ENCODE measurements at places on chromosomes 3 and 15.

- no peak for DNase-seq
Measured at GRCh38 chr3:171283183-171283847, 176.9 kb downstream of the TNIK start.

- DNase-seq = no peak
Measured at GRCh38 chr3:26068890-26069289, 279.0 kb downstream of the OXSM start.

GRCh38 chr3:131277836-131278497 lies 103.6 kb upstream of the NUDT16 start:
- no peak for DNase-seq

- DNase-seq = no peak
Measured at GRCh38 chr3:136343446-136343845, 93.3 kb downstream of the PCCB start.

DNA sequence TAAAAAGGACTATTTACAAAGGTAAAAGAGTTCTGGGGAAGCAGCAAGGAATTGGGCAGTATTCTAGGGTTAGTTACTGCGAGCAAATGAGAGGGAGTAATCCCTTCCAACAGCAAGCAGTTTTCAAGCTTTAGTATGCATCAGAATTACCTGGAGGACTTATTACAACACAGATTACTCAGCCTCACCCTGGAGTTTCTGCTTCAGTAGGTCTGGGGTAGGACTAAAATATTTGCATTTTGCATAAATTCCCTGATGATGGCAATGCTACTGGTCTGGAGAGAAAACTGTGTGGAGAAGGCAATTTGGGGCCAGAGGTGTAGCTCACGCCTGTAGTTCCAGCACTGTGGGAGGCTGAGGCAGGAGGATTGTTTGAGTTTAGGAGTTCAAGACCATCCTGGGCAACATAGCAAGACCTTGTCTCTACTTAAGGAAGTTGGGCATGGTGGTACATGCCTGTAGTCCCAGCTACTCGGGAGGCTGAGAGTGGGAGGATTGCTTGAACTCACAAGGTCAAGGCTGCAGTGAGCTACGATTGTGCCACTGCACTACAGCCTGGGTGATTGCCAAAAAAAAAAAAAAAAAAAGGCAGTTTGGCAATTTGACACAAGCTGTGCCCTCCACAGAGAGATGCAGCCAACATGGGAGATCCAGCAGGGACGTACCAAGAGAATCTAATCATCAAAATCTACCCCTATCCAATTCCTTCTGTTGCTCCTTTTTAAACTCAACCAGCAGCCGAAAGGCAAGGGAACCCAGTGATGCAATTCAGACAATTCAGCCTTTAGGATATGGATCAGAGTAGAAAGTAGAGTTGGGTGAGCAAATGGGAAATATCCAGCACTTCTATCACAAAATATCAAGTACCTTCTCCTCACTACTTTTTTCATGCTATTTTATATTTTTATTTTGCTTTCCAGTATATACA lies 27.1 kb upstream of the AP4E1 start:
- no peak for DNase-seq

DNA sequence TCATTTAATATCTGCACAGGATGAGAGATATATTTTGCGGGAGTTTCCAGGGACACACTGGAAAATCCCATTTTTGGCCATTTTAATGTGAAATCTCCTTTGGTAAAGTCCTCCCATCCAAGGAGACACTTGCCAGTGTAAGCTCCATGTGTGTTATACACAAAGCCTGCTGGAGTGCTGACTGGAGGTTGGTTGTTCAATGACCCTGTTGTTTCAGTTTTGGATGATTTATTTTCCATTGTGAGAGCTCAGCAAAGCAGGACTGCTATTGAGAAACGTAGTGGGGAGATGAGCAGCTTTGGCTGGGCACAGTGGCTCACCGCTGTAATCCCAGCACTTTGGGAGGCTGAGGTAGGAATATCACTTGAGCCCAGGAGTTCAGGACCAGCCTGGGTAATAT lies 127.7 kb downstream of the NUP210 start:
- no peak for DNase-seq

GRCh38 chr3:150314248-150315004 lies 93.7 kb upstream of the TSC22D2 start:
- DNase-seq = no peak

DNA sequence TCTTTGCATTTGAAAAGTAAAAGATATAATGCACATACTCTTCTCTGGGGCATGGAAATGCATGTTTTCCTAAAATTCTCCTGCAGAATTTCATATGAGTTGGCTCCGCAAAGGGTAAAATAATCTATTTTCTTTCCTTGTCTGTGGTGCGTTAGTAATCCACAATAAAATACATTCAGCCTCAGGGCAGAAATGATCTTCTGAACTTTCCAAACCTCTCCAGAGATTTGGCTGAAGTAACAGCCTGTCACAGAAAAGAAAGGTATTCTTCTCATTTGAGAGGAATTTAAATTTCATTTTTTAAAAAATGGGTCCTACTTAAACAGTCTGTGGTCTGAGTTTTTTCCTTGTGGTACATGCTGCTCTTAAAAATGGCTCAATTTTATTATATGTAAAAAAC lies 182.7 kb upstream of the DCBLD2 start:
- no peak for DNase-seq

DNA sequence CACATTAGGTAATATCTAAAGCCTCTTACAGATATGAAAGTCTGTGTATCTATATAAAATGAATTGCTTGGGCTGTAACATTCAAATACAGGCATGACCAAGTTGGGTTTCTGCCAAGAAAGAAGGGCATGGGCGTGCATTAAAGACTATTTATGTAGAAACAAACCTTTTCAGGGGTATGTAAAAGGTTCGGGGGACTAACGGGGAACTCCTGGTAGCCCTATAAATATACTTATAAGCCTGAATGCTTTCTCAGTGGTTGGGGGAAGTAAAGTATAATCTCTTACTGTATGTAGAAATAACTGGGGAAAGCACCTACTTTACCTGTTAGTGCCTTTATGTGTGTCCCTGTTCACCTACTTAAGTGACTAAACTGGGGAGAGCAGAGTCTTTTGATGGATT lies 154.5 kb upstream of the TBL1XR1 start:
- no peak for DNase-seq

GRCh38 chr15:73882761-73883419 lies 9.5 kb downstream of the TBC1D21 start:
- DNase-seq = no peak

GRCh38 chr3:171752329-171752728 lies 58.0 kb downstream of the PLD1 start:
- DNase-seq = no peak

DNA sequence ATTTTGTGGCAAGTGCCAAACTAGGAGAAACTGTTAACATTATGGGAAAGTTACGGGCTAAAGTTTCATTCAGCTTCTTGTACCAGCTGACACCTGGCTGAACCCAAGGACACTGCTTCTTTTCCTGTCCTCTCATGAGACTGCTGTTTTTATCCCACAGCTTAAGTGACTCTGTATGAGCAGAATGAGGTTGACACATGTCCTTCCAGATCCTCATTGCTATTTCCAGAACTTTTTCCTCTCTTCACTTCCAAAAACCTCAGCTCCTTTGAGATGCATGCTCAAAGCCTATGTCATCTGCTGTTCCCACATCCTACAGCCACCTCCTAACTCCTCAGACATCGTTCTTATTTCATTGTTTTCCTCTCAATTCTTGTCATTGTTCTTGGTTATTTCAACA lies 183.6 kb downstream of the DCLK3 start:
- DNase-seq = no peak

DNA sequence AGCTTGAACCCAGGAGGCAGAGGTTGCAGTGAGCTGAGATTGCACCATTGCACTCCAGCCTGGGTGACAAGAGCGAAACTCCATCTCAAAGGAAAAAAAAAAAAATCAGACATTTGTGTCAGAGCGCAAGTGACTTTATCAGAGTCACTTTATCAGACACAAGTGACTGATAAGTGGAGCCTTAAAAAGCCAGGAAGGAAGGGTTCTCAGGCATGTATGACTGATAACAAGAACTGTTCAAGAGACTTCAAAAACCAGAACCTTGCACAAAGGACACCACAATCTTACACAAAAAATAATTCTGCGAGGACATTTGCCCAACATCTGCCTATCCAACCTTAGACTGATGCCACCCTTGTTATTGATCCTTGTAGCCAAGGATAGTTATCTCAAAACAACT lies 13.3 kb upstream of the CFAP44 start:
- DNase-seq = no peak

GRCh38 chr15:70037292-70037640 lies 60.5 kb downstream of the TLE3 start:
- no peak for DNase-seq

DNA sequence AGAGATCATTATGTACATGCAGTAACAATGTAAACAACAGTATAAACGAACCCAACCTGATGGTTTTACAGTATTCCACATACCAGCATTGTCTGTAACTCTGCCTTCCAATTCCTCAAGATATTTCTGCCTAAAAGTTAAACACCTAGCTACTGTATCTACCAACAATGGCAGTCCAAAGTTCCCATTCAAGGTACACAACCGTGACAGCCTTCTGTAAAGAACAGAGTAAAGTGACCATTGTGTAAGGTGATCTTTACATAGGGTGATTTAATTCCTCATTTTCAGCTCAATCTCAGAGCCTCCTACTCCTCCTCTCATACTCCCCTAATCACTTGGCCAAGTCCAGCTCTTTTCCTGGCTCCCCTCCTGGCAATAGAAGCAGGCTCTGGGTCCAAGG lies 10.4 kb downstream of the SECISBP2L start:
- no peak for DNase-seq

- no peak for DNase-seq
Measured at GRCh38 chr3:94049267-94049666, 13.4 kb downstream of the DHFR2 start.

GRCh38 chr3:8987226-8987625 lies 24.0 kb upstream of the RAD18 start:
- no peak for DNase-seq

GRCh38 chr15:67839499-67839928 lies 331 bp downstream of the RNU6-1 start:
- DNase-seq = no peak

Data from T-helper 22 cell (primary cell).